ENCODE measurements at places on chromosomes 5 and 9.

GRCh38 chr9:86585422-86586143 lies 231.4 kb upstream of the TUT7 start:
- DNase-seq: peak; percentile 77

DNA sequence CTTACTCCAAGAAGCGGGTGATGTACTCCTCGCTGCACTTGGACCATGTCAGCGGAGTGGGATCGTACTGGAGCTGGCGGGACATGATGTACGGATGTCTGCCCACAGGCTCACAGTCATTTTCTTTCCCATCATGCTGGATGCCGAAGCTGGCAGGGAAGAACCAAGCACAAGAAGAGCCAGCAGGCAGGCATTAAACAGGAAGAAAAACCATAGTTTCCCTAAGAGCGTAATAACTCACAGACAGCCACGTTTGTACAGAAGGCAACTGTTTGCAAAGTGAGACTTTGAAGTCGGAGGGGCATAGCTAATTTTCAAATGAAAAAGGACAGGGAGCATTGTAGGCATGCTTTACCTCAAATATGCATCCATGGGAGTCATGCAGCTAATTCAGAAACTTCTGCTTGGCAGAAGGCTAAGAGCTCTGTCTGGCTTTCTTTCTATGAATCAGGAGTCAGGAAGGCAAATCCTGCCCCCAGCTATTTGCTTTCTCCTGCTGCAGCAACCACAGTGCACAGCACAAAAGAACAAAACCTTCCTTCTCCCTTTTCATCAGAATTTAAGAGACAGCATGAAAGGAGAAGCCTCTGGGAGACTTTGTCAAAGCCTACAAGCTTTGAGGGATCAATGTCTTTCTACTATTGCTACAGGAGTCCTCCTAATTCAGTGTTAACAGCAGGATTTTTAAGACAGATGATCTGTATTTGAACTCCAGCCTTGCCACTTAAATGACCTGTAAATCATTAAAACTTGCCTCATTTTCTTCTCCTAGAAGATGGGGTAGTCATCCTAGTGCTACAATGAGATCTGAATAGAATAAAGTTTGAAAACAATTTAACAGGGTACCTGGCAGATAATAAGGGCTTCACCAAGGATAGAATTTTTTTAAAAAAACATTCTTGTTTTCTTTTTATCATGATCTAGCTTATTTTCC lies 209.1 kb downstream of the TARS1 start:
- peak; percentile 51 for DNase-seq

GRCh38 chr5:7578071-7578470 lies 182.1 kb downstream of the ADCY2 start:
- no peak for DNase-seq

DNA sequence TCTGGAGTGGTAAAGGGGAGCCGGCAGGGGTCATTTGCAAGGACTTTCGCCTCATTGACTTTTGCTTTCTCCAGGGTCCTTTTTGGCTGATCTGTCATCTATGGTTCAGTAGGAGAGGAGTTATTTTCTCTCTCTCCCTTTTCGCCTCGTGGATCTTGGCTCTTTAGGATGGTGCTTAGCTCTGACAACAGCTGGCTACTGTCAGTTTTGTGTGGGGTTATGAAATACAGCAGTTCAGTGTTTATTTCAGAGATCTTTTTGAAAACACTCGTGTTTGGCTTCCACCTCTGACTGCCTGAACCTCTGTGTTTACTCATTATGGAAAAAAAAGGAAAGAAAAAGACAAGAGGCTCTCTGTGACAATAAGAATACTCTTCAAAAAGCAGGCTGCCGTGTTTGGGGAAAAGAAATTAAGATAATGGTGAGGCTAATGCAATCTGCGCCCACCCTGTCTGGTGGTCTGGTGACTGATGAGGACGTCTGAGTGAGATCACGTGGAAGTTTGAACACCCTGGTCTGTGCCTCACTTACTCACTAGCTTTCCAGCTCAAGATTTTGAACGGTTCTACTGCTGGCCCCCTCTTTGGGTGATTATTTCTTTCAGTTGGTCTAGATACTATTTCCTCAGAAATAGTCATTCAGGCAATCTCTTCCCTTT lies 567.7 kb downstream of the CAAP1 start:
- DNase-seq: peak; percentile 65

- DNase-seq: no peak
Observed at GRCh38 chr9:85432599-85432998, 309.2 kb downstream of the AGTPBP1 start.

GRCh38 chr5:34849253-34849652 lies 10.3 kb downstream of the TTC23L start:
- no peak for DNase-seq

DNA sequence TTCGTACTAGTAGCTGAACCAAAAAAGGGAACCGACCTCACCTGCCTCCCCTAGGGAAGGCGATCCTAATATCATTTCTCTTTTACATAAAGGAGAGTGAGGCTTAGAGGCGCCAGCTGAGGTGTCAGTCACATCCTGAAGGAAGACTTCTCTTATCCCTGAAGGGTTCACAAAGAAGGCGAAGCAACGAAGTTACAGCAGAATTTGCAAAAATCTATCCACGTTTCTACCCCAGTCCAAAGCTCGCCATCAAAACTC lies 598 bp upstream of the KIAA1191 start:
- DNase-seq: no peak

- DNase-seq: peak; percentile 22
Observed at GRCh38 chr5:67063791-67064190, 132.8 kb downstream of the CD180 start.

DNA sequence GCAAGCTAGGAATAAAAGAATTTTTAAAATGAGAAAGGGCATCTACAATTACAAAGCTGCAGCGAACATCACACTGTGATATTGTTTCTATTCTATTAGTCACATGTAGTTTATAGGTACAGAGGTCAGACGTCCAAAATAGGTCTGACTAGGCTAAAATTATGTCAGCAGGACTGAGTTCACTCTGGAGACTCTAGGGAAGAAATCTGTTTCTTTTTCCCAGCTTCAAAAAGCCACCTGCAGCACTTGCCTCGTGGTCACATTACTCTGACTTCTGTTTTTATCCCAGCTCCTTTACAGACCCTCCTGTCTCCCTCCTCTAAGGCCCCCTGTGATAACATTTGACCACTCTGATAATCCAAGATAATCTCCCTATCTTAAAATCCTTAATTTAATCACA lies 5.1 kb upstream of the CKS2 start:
- no peak for DNase-seq

GRCh38 chr5:116506488-116506887 lies 68.1 kb downstream of the SEMA6A start:
- DNase-seq: no peak

GRCh38 chr5:161630948-161631347 lies 54.6 kb upstream of the GABRA6 start:
- DNase-seq: no peak

DNA sequence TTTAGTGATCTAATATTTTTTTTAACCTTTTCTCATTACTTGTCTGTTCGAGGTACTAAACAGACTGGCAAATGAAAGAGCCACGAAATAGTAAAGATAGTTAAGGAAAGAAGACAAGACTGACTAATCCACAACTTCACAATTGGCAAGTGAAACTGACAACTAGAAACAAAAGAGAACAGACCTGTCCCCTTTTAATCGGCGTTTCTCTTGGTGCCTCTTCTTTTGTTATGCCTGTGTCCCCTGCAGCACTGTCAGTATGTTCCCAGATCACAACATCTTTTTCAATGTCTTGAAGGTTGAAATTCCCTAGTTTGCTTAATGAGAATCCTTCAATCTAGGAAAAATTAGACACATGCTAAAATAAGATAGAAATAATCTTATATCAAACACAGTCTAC lies 26.1 kb downstream of the TUT7 start:
- DNase-seq: no peak

GRCh38 chr9:83472221-83472665 lies 66.0 kb downstream of the FRMD3 start:
- peak; percentile 68 for DNase-seq

DNA sequence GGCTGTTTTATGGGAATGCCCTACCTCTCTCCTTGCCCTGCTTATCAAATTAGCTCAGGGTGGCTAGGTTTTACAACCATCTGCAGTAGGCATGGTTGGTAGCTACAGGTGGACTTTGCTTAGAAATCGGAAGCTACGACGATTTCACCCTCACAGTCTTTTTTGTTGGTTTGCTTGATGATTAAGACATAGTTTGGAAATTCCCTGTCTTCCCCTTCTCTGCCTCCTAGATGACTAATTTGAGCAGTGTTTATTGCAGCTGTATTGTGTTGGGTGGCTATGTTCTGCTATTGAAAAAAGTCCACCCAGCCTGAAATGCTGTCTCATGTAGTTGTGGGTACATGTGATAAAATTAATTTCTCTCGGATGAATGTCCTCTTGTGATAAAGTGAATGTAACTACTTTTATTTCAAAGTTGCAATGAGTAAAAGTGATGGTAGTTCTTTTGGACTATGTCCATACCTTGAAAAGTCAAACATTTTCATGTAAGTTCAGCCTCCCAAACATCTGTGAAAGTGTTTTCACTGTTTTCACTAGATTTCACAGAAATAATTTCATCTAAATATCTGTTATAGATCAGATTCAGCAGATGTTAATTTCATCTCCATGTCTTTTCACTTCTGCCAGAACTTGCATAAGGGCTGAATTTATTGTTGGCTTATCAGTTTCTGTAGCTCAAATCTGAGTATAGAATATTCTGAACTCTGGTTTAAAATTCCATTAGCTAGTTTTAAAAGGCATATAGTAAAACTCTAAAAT lies 37.3 kb upstream of the FYB1 start:
- peak; percentile 72 for DNase-seq

- no peak for DNase-seq
Observed at GRCh38 chr5:146301626-146302025, 37.0 kb upstream of the POU4F3 start.
